Umbilical cord (tissue), 2 donors: ENCODE measurements at places on chromosomes 5 and 9.

DNA sequence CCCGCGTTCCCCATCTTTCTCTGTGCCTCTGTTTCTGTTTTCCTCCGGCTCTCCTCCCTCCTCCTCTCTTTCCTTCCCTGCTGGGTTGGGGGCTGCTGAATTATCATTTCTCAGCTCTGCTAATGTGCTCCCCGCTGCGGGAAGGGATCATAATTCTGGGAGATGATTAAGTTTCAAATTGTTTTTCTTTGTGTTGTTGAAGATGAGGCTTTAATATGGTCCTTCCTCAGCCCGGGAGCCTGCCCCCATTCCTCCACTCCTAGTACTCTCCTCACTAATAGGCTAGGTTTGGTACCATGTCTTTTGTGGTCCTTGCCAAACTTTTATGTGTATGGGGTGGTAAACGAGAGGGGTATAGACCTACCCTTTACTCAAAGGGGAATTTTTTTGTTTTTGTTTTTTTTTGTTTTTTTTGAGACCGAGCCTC is 5.7 kb upstream of the PCDH1 start:
- DNase-seq = no peak

DNA sequence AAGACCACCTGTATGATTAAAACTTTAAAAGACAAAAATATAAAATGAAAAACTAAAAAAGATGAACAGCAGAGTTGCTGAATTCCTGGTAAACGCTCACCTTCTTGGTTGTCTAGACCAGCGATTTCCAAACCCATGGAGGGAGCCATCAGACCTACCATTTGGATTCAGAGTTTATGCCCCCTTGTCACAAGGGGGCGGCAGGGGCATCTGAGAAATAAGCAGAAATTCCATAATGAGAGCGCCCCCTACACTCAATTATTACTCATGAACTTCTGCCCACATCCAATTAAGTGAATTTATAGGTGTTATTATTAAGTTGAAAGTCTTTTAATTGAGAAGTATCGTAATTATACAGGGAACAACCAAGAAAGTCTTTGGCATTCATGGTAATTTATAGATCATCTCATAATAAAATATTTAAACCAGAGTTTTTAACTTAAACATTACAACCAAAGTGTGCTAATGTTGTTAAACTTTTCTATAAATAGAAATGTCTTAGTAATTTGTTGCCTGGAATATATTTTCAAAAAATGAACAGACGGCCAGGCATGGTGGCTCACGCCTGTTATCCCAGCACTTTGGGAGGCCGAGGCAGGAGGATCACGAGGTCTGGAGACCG is 35.2 kb upstream of the SPATA31C2 start:
- DNase-seq = peak; percentile 42

- DNase-seq = no peak
Measured at GRCh38 chr5:56350597-56351170, 117.6 kb upstream of the ANKRD55 start.

DNA sequence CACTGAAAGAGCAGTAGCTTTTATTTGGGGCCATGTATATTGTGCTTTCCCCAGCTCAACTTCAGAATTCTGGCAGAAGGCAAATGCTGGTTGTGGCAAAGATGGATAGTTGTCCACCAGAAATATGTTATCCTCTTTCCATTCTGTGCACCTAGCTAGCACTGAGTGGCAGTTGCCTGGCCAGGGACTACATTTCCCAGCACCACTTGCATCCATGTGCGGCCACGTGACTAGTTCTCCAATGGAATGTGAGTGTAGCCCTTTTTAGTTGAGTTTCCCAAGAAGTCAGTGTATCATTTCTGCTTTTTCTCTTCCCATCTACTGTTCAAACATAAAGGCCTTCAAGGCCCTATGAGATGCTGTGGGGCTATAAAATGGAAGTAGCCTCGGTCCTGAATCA is 354.0 kb upstream of the CLINT1 start:
- no peak for DNase-seq

- peak; percentile 9 for DNase-seq
Measured at GRCh38 chr9:112446080-112446479, 40.5 kb upstream of the KIAA1958 start.

- DNase-seq = no peak
Measured at GRCh38 chr9:129435988-129436717, 184.7 kb downstream of the C9orf50 start.

DNA sequence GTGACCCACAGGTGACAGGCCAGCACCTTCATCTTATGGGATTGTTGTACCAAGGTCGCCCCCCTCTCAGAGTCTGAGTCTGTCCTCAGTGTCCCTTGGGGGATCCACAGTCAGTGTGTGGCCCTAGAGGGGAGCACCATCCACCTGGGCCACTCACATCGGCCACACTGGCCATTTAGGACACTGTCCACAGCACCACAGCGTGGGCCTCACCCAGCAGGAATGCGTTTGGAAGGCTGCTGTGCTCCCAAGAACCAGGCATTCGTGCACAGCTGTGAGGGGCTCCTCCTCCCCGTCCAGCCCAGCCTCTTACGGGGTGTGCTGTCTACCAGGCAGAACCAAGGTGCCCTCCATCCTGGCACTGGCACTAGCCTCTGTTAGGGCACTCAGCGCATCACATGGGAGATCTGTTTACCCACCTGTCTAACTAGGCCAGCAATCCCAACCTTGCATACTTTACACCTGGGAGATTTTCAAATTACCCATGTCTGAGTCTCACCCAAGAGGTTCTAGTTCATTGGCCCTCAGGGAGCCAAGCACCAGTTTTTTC is 24.5 kb upstream of the UBE2QL1 start:
- DNase-seq = no peak

- peak; percentile 22 for DNase-seq
Measured at GRCh38 chr9:116855881-116856662, 169.0 kb downstream of the TRIM32 start.

GRCh38 chr5:123709422-123709821 is 197.4 kb downstream of the CSNK1G3 start:
- DNase-seq = no peak

GRCh38 chr9:131755541-131756198 is 15.8 kb upstream of the RAPGEF1 start:
- peak; percentile 75 for DNase-seq

GRCh38 chr5:56737002-56737621 is 78.2 kb upstream of the MAP3K1 start:
- peak; percentile 58 for DNase-seq

DNA sequence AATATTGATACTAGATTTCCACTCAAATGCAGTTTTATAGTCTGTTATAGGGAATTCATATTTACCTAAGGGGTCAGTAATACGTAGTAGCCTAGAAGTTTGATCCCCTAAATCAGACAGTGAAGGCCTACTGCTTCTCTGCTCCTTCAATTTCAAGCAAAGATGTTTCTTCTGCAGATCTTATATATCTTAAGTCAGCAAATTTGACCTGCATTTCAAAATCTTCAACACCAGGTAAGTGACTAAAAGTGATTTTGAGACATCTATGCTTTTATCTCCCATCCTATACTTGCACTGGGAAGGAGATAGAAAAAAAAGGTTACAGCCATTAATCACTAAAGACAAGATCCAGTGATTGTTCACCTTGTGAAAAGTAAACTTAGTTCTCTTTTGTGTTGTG is 363.9 kb downstream of the PTPRD start:
- no peak for DNase-seq

GRCh38 chr5:113205323-113205722 is 228.7 kb downstream of the DCP2 start:
- no peak for DNase-seq

DNA sequence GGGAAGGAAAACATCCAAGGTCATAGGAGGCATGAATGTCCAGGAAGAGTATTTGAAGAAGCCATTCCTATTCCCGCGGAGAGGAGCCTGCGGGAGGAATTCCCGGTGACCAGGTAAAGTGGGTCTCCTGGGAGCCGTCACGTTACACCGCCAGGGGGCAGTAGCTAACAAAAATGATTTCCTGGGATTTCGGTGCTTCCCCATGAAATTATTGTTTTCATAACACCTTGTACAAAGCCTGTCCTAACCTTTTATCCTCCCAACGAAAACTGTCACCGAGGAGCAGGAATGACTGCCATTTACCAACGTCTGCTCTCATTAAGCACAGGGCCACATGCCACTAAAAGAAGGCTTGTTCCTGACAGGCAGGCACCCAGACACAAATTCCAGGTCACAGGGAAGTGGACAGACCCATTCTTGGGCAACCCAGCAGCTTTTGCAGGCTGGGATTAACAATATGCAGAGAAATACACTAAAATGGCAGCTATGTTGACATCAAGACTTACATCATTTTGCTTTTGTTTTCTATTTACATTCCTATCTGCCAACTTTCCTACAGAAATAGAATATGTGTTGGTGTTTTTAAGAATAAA is 41.2 kb upstream of the CTSL start:
- DNase-seq = peak; percentile 36

DNA sequence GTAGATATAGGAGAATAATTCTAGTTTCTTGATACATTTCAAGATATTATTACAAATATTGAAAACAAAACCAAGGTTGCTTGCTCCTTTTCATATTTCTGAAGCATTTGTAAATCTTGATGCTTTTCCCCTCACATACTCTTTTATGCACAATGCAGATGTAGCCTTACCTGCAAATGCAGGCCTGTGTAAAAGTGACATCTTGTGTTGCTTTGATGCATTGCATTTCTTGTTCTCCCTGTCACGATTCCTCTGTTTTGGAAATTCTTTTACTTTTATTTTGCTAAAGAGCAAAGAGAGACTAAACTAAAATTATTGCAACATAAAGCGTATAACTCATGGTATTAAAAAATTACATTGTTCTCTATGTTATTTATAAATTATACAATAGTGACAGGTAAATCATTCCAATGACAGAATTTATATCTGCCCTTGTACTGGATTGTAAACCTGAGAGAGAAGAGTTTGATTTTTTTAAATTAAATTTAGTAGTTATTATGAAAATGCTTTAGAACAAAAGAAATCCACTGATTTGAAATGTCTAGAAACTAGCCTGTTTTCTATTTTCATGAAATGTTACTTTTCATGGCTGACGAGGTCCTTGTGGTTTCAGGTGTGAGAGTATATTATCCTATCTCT is 970.0 kb downstream of the MAT2B start:
- DNase-seq = peak; percentile 48

GRCh38 chr9:91836515-91836914 is 113.5 kb downstream of the ROR2 start:
- no peak for DNase-seq

- peak; percentile 97 for DNase-seq
Measured at GRCh38 chr9:91164724-91165520, 196.8 kb downstream of the AUH start.

- no peak for DNase-seq
Measured at GRCh38 chr9:22343218-22343611, 103.4 kb upstream of the DMRTA1 start.

- no peak for DNase-seq
Measured at GRCh38 chr9:104339692-104340091, 164.4 kb upstream of the OR13F1 start.

DNA sequence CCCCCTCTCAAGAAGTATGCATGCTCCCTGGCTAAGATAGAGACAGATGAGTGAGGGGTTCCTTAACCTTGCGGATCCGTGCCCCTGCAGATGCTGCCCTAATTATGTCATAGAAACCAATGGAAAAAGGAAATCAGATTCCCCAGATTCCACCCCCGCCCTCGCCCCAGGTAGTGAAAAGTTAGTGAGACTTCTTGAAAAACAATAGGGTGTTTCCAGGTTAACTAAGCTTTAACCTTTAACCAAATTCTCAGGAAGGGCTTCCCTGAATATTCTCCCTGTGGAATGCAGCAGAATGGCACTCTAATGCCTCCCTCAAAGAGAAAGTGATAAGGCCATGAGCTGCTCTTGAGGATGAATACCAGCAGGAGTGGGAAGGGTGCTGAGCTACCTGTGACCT is 116.0 kb upstream of the RANBP3L start:
- no peak for DNase-seq

- DNase-seq = no peak
Measured at GRCh38 chr9:34010979-34011378, 37.7 kb downstream of the UBAP2 start.

- no peak for DNase-seq
Measured at GRCh38 chr5:151154931-151155774, 2.4 kb downstream of the ANXA6 start.

- no peak for DNase-seq
Measured at GRCh38 chr5:54063817-54064216, 246.6 kb downstream of the ARL15 start.

DNA sequence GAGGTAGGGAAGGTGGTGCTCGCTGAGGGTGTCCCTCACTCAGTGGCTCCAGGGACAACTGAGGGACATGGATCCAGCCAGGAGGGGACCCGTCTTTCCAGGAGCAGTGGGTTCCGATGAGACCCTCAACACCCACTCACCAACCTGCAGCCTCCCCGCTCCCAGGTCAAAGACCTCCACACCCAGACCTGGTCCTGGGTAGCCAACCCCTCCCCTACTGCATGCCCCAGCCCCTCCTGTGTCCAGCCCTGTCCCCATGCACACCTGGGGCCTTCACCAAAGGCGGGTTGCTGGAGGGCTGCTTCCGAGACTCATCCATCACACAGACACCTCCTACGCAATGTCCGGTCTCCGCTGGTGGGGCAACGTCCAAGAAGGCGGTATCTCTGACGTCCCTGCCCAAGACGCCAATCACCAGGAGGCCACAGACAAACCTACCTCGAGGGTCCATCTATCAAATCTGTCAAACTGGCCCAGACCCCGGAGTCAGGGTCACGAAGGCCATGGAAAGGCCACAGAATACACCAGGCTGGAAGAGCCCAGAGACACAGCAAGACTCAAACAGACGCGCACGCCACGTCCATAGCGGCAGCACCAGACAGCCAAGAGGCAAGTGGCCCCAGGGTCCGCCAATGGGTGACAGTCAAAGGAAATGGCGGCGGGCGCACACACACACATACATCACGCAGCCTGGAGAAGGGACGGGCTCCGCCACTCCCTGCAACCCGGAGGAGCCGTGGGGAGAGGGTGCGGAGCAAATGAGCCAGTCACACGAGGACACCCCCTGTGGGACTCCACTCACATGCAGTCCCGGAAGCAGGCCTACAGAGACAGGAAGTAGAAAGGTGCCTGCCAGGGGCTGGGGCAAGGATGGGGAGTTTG is 10.8 kb downstream of the NACC2 start:
- DNase-seq = no peak

- no peak for DNase-seq
Measured at GRCh38 chr5:1199649-1200494, 1.5 kb upstream of the SLC6A19 start.
